ENCODE measurements at places on chromosomes 11 and 22.

GRCh38 chr11:126660761-126661425 lies 305.4 kb downstream of the ST3GAL4 start:
- no peak for DNase-seq

- DNase-seq, result no peak
Measured at GRCh38 chr11:74090701-74091100, 80.1 kb downstream of the C2CD3 start.

GRCh38 chr11:124640666-124641065 lies 18.0 kb downstream of the TBRG1 start:
- no peak for DNase-seq

DNA sequence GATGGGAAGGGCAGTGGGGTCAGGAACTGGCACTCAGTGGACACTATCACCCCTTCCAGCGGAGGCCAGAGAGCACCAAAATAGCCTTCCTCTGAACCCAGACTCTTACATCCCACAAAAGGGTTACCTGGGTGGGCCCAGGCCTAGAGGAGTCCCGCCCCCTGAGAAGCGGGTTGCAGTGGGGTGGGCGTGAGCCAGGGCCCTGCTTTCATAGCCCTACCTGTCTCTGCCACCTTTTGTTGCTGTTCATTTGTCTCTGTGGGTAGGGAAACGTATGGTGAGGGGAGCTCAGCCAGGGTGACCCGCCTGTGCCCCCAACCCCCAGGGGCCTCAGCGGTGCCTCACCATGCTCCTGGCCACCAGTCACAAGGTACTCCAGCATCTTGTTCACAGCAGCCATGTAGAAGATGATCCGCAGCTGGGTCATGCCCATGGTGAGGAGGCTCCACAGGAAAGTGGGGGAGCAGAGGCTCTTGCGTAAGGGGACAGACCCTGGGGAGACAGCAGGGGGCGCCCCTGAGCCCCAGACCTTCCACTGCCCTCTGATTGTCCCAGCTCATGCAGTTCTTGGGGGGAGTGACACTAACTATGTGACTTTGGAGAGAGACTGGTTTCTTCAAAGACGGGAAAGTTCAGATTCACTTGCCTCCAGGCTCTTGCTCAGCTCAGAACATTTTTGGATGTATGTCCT lies 24.0 kb downstream of the SLC43A1 start:
- DNase-seq, result no peak

DNA sequence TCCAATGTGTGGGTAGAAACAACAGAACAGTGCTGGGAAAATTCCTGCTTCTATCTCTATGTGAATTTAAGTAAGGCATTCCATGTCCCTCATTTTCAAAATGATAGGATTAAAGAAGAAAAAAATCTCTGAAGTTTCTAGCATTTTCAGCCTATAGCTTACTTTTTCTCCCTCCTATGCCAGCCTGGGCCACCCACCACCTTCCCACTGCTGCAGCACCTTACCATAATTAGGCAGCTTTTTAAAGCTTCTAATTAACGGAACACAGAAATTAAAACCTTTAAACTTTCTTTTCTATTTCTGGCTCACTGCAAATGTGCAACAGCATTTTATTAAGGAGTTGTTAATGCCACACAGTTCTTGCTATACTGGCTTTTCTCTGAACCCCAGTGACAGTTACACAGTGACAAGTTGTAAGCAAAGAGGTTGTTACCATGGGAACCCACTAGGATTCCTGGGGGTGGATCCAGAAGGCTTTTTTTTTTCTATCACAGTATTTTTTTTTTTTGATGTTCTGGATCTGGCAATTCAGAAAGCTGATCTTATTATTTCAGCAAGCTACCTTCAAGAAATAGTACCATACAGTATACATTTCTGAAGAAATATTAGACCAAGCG lies 20.2 kb downstream of the CELF1 start:
- peak; percentile 23 for DNase-seq

DNA sequence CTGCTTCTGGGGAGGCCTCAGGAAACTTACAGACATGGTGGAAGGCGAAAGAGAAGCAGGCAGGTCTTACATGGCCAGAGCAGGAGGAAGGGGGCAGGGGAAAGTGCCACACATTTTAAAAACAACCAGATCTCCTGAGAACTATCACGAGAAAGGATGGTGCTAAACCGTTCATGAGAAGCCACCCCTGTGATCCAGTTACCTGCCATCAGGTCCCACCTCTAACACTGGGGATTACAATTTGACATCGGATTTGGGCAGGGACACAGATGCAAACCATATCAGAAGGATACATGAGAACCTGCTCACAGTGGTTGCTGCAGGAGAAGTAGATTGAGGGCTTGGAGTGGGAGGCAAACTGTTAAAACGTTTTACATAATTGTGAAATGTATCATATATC lies 152.2 kb downstream of the ADAMTS15 start:
- no peak for DNase-seq

DNA sequence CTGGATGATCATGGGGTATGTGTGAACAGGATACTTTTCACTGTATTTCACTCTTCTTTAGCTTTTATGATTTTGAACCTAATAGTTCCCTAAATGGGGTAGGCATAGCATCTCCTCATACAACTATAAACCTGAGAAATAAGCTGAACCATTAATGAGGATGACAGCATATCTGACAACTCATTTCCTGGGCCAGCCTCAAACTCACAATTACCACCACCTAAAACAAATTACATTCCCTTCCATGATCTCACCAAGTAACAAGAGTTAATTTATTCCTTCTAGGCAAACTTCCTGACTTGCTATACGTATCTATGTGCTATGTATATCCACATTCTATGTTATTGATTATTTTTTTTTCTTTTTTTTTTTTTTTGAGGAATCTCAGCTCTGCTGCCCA lies 23.0 kb downstream of the SIK3 start:
- DNase-seq, result peak; percentile 18

DNA sequence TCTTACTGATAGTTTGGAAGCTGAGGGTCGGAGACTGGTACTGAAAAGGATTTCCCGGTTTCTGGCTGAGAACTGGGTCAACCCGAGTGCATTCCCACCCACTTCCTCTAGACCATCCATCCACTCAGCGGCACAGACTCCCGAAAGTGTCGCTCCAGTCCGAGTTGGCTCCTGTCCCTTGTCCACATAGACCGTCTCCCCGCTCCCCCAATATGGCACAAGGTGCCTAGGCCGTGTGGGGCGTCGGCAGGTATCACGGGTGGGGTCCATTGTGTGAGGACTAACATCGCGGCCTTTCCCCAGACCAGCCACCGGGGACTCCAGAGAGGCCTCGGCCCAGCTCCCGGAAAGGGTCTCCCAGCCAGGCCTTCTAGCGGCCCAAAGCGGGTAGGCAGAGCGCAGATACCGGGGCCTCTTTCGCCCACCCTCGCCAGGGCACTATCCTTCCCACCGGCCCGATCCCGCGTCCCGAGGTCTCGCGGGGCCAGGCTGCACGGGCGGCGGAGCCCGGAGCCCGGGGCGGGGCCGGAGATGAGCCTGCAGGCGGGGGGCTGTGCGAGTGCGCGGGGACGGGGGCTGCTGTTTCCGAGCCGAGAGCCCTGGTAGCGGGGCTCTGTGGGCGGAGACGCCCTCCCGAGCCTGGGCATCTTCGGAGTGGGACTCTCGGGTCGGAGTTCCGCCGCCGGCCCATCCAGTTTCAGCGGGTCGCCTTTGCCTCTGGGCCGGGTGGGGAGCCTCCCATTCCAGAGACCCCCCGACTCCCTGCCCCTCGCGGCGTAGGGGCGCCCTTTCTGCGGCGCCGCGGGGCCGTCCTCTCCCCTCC lies 21.1 kb downstream of the SERPINH1 start:
- DNase-seq, result peak; percentile 23

DNA sequence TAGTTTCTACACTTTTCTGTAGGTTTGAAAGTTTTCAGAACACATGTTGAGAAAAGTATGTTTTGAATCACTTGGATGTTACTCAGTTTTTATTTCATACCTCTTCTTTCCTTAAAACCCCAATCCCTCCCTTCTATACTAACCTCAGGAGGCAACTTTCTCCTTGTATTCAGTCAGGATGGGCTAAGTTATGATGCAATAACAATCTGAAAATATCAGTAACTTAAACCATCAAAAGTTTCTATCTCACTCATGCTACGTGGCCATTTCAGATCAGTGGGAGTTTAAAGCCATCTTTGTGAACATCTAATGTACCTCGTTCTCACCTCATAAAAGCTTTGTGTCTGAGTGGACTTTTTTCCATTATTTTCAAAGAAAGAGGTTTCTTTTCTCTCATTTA lies 86.2 kb downstream of the NXPE2 start:
- DNase-seq, result no peak

GRCh38 chr11:74783241-74783871 lies 34.7 kb downstream of the RNF169 start:
- DNase-seq, result peak; percentile 64

- DNase-seq, result no peak
Measured at GRCh38 chr11:108224911-108225786, 2.3 kb downstream of the ATM start.

- no peak for DNase-seq
Measured at GRCh38 chr11:43376594-43376993, 17.9 kb downstream of the TTC17 start.

DNA sequence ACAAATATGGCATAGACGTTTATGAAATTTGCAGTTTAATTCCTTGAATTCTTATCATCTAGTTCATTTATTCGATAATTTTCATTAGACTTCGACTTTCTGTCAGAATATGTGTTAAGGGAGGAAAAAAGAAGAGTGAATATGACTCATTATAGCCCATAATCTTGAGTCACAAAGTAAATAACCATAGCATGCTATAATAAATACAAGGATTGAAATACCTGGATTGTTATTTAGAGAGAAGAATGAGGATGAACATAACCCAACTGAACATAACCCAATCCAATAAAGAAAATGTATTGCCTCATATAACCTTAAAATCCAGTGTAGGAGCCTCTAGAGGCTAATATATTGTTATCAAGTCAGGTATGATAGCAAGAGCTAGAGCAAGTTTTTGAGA lies 1858.3 kb upstream of the RAG2 start:
- DNase-seq, result no peak

DNA sequence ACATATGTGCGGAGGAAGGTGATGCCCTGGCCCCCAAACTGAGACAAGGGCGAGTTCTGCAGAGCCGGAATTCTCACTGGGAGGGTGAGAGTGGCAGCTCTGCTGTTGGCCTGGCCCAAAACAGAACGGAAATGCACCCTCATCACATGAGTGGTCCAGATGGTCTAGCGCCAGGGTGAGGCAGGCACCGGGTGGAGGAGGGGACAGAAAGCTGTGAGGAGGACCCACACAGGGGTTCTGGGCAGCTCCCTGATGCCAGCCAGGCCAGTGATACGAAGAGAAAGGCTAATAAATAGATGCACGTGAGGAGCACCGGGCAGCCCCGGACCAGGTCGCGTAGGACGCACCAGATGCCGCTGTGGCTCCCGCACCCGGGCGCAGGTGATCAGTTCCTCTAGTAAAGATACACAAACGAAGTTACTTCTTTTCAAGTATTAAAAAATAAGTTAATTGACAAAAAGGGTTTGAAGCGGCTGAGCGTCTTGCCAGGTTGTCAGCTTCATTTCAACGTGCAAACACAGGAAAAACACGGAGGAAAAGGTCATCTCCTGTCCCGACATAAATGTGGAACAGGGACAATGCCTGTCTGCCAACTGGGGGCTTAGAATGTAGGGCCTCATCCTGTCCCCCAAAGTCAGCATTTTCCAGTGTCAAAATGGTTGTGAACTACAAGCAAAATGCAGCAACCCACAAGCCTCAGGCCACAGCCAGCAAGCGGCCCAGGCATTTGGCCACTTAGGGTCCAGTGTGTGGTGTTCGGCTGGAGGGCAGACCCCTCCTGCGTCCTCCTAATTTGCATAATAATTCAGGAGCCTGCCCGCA lies 15.3 kb upstream of the BID start:
- no peak for DNase-seq

DNA sequence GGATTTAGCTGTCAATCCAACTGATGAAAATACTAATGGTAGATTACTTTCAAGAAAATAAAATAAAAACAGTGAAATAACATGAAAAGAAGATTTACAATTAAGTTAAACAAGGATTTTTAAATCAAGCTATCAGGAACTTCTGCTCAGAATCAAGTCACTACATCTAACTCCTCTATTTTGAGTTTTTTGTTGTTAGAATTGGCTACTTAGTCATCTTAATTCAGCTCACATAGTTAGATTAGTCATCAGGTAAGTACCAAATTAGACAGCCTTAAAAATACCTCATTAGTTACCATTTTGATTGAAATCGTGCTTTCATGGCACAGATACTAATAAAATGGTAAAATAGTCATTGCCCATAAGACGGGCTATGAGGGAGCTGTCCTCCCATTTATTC lies 35.8 kb downstream of the BTG4 start:
- no peak for DNase-seq

- no peak for DNase-seq
Measured at GRCh38 chr11:47143322-47143721, 33.4 kb downstream of the ARFGAP2 start.

DNA sequence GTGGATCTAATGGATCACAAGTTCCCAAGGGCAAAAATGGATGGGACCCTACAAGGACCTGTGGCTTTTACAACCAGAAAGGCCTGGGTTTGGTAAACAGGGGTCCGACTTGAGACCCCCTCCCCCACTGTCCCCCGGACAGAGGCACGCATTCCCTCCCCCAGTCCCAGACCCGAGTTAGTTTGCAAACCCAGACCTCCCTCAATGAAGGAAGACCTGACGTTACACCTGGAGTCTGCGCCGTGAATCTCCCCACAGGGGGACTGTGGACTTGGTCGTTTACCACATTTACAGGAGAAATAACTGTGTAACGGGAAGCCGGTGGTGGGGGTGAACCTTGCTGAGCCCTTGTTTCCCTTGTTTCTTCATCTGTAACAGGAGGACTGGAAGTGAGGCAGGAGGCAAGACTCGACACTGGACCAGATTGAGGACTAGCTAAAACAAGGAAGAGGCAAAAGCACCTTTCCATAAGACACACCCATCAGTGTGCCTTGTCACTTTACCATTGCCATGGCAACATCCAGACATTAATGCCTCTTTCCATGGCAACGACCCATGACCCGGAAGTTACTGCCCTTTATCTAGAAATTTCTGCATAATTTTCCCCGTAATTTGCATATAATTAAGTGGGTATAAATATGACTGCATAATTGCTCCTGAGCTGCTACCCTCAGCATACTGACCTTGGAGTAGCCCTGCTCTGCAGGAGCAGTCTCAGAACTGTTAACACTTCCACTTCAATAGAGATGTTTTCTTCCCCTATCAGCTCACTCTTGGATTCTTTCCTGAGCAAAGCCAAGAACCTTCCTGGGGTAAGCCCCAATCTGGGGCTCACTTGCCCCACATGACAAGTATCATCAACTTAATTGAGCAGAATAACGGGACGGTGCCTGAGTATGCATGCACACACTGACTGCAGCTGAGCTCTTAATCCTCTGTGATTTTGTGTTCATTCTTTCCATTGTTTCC lies 25.4 kb downstream of the PDGFB start:
- peak; percentile 22 for DNase-seq

- DNase-seq, result peak; percentile 26
Measured at GRCh38 chr22:37559901-37560607, at the start of gene CDC42EP1. Gene CDC42EP1, plus strand, starts transcription at chr22:37560480. Its CDS starts 5,870 bp downstream, at chr22:37566350.

DNA sequence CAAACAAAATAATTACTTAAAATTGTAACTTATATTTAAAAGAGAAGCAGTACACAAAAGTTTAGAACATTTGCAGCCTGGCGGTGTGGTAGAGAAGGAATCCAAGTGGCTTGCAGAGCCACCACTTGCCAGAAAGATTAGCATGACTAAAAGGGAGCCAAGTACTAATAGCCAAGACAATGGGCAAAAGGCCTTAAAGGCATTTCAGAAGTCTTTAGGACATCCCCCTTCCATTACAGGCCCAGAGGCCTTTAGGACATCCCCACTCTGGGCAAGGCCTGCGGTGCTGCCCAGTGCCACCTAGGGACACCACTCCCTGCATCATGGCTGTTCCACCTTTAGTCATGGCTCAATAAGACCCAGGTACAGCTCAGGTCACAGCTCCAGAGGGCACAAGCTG lies 32.4 kb downstream of the TMEM225 start:
- no peak for DNase-seq
